ENCODE measurements at places on chromosomes 4 and X.

GRCh38 chr4:4981827-4982226 lies 37.4 kb downstream of the CYTL1 start:
- DNase-seq, result no peak

- no peak for DNase-seq
Measured at GRCh38 chr4:113560579-113560978, 201.0 kb downstream of the CAMK2D start.

- DNase-seq, result no peak
Measured at GRCh38 chr4:54320826-54321685, 92.0 kb downstream of the PDGFRA start.

GRCh38 chr4:139922406-139923024 lies 231.5 kb downstream of the MAML3 start:
- peak; percentile 32 for DNase-seq

- DNase-seq, result no peak
Measured at GRCh38 chr4:98688411-98689290, 30.2 kb upstream of the TSPAN5 start.

GRCh38 chr4:95293014-95293413 lies 255.8 kb downstream of the UNC5C start:
- DNase-seq, result peak; percentile 43

DNA sequence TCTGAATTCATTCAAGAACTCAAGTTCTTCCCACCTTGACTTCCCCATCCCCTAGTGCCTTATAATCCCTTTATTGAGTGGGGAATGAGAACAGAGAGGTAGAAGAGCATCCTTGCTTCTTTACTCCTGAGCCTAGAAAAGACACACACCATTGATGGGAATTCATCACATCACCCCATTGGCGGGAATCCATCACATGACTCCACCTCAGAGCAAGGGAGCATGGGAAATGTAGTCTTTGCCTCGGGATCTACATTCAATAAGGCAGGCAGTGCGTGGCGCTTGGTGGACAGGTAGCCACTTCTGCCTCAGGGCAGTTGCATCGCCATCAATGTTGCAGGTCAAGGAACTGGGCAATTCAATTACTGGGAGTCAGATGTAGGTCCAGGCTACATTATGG lies 50.7 kb downstream of the MXRA5 start:
- DNase-seq, result no peak

GRCh38 chr4:85591406-85592098 lies 116.6 kb downstream of the ARHGAP24 start:
- no peak for DNase-seq

GRCh38 chrX:71216485-71216884 lies 6.5 kb upstream of the GJB1 start:
- DNase-seq, result no peak

DNA sequence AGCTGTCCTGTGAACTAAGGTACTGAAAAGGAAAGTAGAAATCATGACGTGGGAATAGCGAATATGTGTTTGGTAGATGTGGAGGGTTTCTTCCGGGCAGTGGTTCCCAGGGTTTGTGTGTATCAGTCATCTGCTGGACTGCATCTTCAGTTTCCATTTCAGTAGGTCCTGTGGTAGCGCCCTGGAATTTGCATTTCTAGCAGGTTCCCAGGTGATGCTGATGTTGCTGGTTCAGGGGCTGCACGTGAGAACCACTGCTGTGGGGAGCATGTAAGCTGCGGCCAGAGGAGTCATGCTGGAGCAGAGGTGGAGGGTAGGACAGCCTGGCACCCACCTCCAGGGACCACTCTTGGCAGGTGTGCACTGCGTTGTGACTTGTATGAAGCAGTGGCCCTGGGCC lies 47.1 kb downstream of the ARHGAP10 start:
- DNase-seq, result no peak

DNA sequence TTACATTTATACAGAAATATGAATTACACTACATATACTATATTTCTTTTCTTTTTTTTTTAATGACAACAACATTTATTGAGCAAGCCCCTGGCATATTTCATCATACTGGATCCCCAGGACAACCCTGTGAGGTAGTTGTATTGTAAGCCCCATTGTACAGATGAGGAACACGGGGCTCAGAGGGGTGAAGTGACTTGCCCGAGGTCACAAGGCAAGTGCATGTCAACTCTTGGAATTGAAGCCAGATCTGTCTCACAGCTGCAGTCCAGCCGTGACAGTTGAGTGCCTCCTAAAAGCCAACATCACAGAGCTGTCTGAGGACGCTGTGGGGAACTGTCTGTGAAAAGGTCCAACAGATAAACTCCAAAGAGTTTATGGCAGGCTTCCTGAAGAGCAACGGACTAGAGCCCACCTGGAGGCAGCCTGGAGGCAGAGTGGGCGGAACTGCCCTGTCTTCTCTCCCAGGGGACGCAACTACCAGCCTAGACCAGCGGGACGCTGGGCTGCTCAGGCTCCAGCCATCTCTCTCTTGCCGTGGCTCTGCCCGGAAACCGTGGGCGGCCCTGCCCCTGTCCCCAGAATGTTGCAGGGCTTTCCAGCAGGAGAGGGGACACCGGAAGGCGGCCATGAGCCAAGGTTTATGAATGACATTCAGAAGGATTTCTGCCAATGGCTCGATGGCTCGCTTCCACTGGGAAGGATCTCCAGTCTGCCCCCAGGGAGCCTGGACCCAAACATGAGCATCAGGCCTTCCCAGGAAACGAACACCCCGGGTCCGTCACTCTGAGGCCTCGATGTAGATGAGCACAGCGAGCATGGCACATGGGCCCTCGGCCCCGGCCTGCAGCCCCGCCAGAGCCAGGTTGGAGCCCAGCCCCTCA lies 50.1 kb downstream of the CFAP299 start:
- no peak for DNase-seq

DNA sequence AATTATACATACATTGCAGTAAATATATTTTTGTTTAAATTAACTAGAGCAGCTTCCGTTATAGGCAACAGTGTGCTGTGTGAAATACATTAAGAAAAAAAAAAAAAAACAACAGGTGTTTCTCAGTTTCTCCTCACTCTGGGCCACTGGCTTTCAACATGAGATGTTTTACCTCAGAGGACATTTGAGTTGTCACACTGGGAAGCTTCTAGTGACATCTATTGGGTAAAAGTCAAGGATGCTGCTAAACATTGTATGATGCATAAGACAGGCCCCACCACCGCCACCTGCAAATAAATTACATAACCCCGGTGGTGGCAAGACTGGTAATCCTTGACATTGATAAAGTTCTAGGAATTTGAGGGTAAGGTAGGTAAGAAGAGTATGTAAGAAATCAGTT lies 1512.2 kb downstream of the C4orf33 start:
- no peak for DNase-seq

DNA sequence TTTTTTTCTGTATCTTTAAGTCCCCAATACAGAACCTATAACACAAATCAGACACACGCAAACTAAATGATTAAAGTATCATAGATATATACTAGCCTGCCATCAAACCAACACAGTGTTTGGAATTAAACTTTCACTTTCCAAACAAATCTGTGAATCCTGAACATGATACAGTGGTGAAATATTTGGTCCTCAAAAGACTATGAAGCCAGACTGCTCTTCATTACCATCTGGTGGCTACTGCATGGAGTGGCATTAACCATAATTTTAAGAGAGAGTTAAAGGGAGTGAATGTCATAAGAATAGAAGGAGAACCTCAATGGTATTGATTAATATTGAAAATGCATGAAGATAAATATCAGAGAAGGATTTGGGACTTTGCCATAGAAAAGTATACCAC lies 9.2 kb upstream of the GABRA4 start:
- DNase-seq, result peak; percentile 8

DNA sequence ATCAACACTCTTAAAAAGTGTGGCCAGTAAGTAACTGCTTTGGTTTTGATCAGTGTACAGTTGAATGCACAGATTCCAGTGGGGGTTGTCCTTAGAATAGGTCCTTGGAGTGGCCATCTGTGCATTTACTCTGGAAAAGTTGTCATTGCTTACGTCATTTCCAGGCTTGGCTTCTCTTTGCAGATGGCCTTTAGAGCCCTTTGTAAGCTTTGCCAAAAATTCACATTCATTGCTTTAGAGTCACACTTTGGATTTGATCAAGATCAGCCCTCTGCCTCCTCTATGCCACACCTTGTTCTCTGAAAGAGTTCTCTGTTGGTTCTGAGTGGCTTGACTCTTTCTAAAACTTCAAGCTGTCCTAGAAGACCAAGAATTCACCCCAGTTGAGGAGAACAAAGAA lies 83.9 kb downstream of the MAMLD1 start:
- DNase-seq, result no peak

DNA sequence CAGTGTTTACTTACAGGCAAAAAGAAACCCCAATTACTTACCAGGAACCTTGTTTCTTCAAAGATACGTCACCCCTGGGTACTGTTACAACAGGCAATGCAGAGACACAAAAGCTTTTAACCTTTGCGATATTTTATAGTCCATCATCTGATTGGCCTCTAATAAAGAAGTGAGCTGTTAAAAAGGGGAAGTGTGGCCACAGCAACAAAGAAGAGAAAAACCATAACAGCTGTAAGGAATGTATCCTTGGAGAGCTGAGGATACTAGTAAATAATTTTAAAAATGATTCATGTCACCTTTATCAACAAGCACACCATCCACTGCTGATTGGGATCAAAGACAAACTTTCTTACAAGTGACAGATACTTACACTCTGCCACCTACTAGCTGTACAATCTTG lies 14.1 kb downstream of the GABRA4 start:
- no peak for DNase-seq

DNA sequence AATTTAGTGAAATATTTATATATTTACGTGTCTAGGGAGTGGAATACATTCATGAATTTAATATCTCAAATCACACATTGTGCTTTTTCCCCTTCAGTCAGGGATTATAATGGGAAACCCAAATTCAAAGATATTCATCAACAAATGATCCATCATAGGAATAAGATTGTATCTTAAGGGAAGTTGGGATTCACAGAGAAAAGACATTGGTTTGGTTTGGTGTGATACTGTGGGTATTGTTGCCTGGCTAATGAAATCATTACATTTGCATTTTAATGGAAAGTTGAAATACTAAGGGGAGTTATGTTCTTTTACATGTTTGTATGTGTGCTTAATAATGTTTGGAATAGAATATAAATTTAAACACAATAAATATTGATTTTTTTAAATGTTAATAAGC lies 1.7 kb downstream of the TET2 start:
- DNase-seq, result no peak

GRCh38 chrX:130091980-130092522 lies 18.2 kb downstream of the ELF4 start:
- no peak for DNase-seq

DNA sequence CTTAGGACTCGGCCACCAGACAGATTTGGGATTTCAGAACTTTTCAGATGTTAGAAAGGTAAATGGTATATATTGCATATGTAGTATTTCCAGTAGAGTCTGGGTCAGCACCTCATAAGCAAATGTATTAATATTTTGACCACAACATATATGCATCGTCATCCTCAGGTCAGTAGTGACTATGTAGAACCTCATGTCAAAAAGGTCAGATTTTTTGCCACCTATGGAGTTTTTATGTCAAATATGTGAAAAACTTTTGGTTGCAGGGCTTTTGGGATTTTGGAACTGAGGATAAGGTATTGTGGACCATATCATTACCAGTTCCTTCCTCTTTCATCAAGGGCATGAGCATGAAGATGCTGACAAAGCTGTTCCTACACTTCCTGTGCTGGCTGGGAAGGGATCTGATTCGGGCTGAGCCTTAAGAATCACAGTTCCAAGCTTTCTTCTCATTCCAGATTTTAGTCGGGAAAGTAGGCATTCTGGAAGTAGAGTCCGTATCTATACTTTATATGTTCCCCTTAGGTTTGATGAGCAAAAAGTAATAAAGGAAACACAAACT lies 183.0 kb upstream of the PGRMC2 start:
- DNase-seq, result no peak

DNA sequence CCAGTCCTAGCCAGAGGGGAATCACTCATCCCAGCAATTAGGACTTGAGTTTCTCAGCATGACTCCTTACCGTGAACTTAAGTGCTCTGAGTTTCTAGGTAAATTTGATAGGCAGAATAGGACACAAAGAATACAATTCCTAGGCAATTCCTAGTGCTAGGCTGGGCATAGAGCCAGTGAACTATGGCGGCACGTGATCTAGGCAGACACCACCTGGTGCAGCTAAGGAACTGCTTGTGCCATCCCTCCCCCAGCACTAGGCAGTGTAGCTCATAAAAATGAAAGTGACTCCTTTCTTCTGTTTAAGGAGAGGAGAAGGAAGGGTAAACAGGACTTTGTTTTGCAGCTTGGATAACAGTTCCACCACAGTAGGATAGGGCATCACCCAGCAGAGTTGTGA lies 736.3 kb upstream of the PCDH7 start:
- DNase-seq, result no peak

DNA sequence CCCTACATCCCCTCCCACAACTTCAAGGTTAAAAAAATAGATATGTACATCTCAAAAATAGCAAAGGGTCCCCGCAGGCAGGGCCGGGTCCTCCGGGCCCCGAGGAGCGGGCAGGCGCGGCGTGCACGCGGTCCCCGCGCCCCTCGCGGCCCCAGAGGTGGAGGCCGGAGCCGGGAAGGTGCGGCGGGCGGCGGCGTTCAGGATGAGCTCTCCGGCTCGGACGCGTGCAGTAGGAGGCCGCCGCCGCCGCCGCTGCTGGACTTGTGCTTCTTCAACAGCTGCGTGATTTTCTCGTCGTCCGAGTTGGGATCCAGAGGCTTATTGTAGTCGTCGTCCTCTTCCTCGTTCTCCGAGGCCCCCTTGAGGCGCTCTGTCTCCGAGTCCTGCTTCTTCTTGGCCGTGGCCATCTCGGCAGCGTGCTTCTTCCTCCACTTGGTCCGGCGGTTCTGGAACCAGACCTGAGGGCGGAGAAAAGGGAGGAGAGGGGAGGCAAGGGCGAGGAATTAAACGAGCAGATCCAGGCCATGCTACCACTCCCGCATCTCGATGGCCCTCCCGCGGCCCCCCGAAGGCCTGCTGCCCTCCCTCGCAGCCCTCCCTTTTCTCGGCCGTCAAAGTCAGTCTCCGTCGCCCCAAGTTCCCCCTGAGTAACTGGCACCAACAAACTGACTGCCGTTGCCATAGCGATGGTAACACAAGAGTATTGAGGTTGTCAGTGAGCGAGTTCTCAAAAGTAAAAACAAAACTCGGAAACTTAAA lies 5.8 kb downstream of the NKX6-1 start:
- DNase-seq, result no peak

DNA sequence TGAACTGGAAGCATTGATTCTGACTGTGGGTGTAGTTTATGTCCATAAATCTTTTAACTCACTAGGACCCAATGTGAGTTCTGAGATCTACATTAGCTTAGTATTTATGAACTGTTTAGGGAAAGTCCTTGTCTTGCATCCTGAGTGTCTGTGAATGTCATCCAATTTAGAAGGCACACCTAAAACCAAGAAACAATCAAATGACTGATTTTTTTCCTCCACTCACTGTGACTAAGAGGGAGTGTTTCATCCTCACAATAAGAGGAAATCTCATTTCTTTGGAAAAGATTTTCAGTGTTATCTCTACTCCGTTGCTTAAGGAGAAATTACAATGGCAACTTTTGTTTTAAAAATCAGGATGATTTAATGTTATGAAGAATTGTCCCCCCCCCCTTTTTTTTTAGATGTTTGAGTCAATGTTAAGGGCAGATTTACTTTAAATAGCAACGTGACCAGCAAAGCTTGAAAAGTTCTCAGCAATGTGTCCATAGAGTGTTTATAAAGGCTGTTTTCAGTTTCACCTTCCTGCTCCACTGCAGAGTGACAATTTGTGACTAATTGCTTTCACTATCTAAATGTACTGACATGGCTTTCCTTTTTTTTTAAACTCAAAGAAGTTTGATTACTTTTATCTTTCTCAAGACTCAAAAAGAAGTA lies 173.0 kb downstream of the SPCS3 start:
- no peak for DNase-seq

Measured in astrocyte of the cerebellum (primary cell).